ENCODE measurements at places on chromosomes 12 and 14.
A peak's percentile ranks its signal among the peaks of the same experiment; 100 is the strongest.

- no peak for DNase-seq
Observed at GRCh38 chr12:96414637-96415036, 14.4 kb upstream of the CDK17 start.

- DNase-seq, result peak; percentile 10
Observed at GRCh38 chr12:48489012-48489411, 6.7 kb downstream of the C12orf54 start.

DNA sequence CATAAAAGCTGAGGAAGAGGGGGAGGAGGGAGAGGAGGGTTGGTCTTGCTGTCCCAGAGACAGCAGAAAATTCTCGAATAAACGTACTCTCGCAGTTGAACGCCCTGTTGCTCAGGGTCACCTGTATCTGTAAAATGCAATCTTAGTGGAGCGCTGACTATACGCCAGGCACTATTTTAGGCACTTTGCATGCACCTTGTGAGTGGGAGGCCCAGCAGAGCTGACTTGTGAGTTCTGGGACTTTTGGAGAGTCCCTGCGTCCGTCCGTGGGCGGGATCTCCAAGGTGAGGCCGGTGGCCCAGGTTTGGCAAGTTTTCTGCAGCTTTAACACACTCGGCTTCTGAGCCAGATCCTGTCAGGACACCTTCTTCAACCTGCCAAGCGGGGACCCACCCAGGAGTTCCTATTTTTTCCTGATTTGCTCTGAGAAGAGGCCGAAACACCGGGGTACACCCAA, 32.5 kb upstream of the PLEKHG6 start:
- no peak for DNase-seq

- peak; percentile 90 for DNase-seq
Observed at GRCh38 chr12:114662512-114663177, 21.3 kb downstream of the TBX3 start.

DNA sequence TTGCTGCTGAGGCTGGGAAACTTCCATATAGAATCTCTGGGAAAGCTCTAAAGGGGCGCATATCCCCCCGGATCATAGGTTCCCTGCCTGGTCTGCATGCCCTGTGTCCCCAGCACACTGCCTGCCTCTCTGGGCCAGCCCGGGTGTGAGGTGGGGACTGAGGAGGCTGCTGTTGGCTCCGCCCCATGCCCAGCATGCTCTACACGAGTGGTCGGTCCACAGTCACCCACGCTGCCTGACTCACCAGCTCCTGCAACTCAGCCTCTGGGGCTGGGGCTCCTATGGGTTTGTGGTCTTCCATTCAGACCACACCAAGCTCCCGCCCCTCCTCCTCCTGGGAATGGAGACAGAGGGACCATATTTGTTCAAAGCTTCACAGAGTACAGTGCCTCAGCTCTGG, 88.5 kb upstream of the ANO2 start:
- DNase-seq, result no peak

DNA sequence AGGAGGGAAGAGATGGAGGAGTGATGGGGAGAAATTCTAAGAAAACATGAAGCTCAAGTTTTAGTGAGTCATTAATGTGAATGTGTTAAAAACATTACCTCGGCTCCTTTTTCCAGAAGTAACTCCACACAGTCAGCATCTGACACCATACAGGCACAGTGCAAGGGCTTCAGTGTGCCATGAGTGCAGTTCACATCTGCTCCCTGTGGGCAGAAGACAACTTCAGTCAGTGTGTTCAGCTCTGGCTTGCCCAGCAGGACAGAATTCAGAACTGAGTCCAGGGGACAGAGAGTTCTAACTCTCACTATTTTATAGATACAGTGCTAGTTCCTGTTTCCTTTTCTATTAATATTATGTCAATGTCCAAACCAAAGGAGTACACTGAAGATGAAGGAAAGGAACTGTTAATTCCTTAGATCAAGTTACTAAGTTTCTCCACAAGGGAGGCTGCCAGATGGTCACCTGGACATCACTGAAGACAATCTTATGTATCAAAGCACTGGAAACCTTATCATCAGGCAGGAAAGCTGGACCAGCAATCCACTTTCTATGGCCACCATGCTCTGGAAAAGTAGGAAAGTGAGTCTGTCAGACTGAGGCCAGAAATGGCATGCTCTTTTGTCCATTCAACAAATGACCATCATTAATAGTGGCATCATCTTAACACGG, 6.1 kb downstream of the ASB8 start:
- DNase-seq, result no peak

DNA sequence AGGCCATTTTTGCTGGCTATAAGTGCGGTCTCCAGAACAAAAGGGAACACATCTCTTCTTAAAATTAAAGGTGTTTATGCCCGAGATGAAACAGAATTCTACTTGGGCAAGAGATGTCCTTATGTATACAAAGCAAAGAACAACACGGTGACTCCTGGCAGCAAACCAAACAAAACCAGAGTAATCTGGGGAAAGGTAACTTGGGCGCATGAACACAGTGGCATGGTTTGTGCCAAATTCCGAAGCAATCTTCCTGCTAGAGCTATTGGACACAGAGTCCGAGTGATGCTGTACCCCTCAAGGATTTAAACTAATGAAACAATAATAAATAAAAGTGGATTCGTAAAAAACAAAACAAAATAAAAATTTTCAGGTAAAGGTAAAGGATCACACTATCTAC, 33.4 kb downstream of the PKP2 start:
- no peak for DNase-seq

- DNase-seq, result no peak
Observed at GRCh38 chr12:57725851-57726150, 12.7 kb downstream of the AGAP2 start.

- no peak for DNase-seq
Observed at GRCh38 chr14:89293314-89293916, 123.6 kb downstream of the FOXN3 start.

- peak; percentile 80 for DNase-seq
Observed at GRCh38 chr12:50862316-50862715, 19.6 kb downstream of the TMPRSS12 start.

GRCh38 chr12:76158518-76159321, 74.2 kb upstream of the NAP1L1 start:
- DNase-seq, result peak; percentile 90

- DNase-seq, result peak; percentile 76
Observed at GRCh38 chr14:36996133-36996856, 176.1 kb downstream of the SLC25A21 start.

DNA sequence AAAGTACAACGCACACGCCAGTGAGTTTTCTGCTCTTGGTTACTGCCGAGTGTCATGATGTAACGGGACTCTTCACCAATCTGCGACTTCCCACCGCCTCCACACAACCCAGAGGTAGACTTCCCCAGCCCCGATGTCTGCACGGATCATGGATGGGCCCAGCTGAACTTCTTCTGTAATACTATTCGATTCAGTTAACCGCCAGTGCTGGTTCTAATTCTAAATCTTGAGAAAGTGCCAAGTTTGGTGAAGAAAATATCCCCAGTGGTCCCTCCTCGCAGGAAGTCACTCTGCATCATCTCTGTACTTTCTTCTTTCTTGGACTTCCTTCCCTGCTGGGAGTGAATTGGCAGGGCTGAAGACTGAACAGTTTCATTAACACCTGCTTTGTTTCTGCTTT, 77.6 kb upstream of the SLC35F4 start:
- no peak for DNase-seq

DNA sequence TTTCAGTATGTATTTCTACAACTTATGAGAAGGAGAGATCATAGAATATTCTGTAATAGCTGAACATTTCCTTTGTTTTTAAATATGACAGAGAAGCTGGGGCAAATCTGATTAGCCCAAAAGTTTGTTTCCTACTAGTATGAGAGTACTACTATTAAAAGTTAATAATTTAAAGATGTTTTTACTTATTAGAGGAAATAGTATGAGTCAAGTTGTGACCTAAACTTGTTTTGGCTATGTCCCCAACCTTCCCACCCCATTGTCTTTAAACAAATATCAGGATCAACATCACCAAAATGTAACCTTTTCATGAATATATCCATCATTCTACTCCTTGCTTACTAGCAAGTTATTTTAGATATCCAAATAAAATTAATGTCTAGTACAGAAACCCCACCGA, 10.5 kb downstream of the GNPNAT1 start:
- DNase-seq, result peak; percentile 33

DNA sequence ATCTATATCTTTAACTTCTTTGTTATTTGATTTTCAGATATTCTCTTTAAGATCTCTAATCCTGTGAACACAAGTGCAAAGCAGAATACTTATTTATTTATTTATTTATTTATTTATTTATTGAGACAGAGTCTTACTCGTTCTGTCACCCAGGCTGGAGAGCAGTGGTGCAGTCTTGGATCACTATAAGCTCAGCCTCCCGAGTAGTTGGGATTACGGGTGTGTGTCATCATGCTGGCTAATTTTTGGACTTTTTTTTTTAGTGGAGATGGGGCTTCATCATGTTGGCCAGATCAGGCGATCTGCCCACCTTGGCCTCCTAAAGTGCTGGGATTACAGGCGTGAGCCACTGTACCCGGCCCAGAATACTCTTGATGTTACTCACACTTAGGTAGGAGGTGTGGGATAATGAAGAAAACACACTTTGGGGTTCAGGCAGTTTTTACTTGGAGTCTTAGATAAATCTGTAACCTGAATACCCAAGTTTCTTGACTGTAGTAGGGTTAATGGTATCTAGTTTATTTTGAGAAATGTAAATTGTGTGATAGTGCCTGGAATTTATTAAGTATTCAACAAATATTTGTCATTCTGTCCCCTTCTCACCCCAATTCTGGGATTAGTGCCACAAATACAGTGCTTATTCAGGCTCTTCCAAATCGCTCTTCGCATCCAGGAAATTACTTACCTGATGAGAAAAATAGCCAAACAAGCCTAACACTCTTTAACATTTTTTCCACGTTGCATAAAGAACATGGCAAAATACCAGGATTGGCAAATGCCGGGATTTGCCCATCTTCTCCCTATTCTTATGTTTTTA, 33.0 kb downstream of the METAP2 start:
- DNase-seq, result peak; percentile 37

DNA sequence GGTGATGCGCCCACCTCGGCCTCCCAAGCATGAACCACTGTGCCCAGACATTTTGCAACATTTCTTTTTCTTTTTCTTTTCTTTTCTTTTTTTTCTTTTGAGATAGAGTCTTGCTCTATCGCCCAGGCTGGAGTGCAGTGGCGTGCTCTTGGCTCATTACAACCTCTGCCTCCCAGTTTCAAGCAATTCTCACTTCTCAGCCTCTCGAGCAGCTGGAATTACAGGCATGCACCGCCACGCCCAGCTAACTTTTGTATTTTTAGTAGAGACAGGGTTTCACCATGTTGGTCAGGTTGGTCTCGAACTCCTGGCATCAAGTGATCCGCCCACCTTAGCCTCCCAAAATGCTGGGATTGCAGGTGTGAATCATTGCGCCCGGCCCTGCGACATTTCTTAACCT, 7.6 kb upstream of the CDC42BPB start:
- no peak for DNase-seq

GRCh38 chr12:102294568-102294967, 96.9 kb upstream of the PMCH start:
- DNase-seq, result no peak

DNA sequence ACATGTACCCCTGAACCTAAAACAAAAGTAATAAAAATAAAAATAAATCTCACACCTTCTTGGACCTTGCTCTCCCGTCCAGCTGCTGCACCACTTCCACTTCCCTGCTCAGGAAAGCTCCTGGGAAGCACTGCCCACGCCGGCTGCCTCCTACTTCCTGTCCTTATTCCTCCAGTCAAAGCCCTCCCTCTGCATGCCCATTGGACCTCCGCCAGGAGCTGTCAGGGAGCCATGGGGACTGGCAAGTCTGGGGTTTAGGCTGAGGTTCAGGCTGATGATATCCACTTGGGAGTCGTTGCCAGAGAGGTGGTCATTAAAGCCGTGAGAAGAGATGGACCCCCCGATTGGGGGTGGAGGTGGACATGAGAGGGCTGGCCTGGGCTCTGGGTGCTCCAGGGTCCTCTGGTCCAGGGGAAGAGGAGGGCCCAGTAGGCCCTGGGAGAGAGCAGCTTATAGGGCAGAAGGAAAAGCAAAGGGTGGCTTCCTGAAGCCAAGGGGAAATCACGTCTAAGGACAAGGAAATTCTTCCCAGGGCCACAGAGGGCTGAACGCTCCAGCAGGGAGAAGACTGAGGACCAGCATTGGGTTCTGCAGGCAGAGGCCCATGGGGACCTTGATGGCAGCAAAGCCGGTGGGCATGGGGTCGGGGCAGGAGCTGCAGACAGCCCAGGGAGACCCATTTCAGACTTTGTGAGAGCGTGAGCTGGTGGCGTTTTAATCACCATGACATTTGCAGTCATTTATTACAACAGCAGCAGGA, 78.7 kb downstream of the FZD10 start:
- no peak for DNase-seq

DNA sequence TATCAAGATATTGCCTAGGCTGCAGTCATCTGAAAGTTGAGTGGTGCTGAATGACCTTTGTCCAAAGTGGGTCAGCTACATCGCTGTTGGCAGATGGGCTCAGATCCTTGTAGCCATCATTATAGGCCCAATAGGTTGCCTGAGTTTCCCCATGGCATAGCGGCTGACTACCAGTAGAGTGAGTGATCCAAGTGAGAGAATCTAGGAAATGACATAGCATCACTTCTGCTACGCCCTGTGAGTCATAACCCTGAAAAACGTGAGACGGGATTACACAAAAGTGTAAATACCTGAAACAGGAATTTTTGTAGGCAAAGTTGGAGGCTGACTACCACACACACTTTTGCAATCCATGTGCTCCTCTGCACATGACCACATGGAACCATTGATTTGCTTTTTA, 273.3 kb downstream of the RPL10L start:
- DNase-seq, result no peak

DNA sequence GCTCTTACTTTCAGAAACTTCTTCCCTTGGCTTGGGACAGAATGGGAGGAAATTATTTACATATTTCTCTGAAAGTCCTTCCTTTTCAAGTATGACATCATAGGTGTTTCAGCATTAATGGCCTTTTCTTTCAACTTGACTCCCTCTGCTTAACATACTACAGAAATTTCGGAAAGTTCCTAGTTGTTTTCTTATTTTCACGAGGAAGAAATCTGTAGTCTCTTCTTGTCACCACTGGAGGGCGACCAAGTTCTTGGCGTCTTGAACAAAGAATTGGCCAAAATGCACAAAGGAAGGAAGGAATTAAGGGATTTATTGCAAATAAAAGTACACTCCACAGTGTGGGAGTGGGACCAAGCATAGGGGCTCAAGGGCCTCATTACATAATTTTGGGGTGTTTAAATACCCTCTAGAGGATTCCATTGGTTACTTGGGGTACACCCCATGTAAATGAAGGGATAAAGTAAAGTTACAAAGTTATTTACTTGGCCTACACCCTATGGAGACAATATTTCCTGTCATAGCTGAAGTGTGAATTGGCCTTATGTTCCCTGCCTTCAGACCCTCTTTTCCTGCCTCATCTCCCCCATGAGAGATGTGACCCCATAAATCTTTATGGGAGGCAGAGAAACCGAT, 70.4 kb downstream of the RPL10L start:
- peak; percentile 41 for DNase-seq

GRCh38 chr14:21802441-21802840, 128.8 kb upstream of the OR4E1 start:
- DNase-seq, result no peak
